DND-41 (cell line): ENCODE measurements at places on chromosomes 12 and 14.
A peak's percentile ranks its signal among the peaks of the same experiment; 100 is the strongest.

- DNase-seq: no peak
These were observed 114.2 kb downstream of the TTC6 start for GRCh38 chr14:37709419-37710195.

GRCh38 chr14:54370323-54371198 is 26.2 kb upstream of the CDKN3 start:
- DNase-seq: no peak

DNA sequence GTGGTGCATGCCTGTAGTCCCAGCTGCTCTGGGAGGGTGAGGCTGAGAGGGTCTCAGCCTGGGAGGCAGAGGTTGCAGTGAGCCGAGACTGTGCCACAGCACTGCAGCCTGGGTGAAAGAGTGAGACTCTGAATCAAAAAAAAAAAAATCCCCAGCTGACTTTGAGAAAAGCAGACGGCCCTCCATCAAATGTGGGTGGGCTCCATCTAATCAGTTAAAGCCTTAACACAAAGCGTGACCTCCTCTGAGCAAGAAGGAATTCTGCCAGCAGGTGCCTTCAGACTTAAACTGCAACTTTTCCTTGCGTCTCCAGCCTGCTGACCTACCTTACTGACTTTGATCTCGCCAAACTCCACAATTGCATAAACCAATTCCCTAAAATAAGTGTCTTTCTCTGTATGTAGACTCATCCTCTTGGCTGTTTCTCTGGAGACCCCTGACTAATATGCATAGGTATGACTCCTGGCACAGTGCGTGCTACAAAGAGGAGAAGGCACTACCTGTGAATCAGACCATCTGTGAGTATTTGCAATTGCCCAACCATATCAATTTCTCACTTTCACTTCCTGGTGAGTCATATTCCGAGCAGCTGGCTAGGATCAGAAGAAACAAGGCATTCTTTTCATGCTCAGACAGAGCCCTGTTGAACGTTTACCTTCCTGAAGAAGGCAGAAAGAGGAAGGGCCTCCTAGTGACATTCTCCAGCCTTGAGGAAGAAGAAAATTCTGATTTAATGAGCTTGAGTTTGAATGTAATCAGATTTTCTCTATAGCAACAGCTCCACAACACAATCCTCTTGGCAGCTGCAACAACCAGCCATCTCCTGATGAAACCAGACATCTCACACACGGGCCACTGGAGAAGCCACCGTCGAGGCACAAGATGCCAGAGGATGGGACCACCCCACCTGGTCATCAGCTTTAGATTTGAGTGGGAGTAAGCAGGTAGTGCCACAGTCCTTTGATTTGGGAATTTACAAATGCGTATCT is 54.3 kb downstream of the CLMN start:
- peak; percentile 20 for DNase-seq

GRCh38 chr14:58639198-58639565 is 1.4 kb downstream of the DACT1 start:
- DNase-seq: no peak

- no peak for DNase-seq
These were observed 312.4 kb downstream of the FOXG1 start for GRCh38 chr14:29078810-29079522.

- no peak for DNase-seq
These were observed 479.7 kb upstream of the TBX3 start for GRCh38 chr12:115163710-115164109.

DNA sequence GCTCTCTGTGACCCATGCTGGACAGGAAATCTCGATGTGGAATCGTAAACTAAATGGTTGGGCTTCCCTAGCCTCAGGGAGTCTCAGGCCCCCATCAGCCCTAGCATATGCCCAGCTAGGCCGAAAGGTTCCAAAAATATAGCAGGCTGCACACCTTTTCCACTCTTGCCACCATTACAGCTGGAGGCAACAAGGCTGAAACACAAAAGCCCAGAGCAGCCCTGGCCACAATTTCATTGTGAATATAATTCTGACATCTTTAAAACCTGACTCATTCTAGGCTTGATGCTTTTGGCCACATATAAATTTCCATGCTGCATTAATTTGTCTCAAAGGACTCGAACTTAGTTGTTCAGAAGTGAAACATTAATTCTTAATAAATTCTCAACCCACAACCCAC is 382.2 kb downstream of the GRIN2B start:
- DNase-seq: no peak

GRCh38 chr12:67498991-67499390 is 149.6 kb upstream of the DYRK2 start:
- peak; percentile 31 for DNase-seq

DNA sequence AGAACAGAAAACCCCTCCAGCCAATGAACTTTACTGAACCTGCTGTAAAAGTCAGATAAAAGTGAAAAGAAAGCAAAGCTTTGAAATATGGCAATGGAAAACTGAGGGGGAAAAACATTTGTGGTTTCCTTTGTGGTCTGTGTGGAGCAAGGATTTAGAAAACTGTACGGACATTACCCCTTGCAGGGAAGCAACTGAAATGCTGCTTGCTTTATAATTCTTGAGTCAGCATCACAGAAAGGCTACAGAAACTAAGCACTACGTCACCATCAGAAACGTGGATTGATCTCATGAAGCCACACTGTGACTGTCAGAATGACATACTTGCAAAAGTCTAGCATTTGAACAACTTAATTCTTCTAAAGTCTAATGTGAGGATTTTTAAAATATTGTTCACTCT is 2.4 kb upstream of the KCNC2 start:
- no peak for DNase-seq

DNA sequence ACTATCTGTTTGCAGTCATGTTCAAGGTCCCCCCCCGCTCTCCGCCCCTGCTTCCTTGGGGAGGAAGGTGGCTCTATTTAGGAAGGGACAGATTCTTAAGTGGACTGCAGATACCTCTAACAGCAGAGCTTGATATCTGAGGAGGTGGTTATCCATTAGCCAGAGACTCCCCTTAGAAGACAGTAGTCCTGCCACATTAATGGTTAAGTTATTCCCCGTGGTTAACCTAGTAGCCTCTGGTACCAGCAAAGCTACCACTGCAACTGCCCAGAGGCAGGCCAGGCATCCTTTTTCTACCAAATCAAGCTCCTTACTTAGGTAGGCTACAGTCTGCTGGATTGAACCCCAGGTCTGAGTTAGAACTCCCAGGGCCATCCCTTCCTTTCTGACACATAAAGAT is 162.1 kb upstream of the AVPR1A start:
- no peak for DNase-seq
